ENCODE measurements at places on chromosomes 1 and 21. TPM values are rescaled to one million over a fixed set of nuclear protein-coding genes. Genes with fewer than 3 reads are reported as not detected.

LRRC39 gene
- total RNA-seq, result 0.84 TPM

HES3 gene
- total RNA-seq, result not detected

FCRLA gene
- not detected for total RNA-seq

ALG6 gene
- 11.8 TPM for total RNA-seq

ZFP69 gene
- total RNA-seq, result 2.3 TPM

RPTN gene
- not detected for total RNA-seq

PRAMEF12 gene
- not detected for total RNA-seq

TYW3 gene
- 25.3 TPM for total RNA-seq

Data from ovary (tissue), 10 donors.